ENCODE measurements at places on chromosomes 3 and 15.

DNA sequence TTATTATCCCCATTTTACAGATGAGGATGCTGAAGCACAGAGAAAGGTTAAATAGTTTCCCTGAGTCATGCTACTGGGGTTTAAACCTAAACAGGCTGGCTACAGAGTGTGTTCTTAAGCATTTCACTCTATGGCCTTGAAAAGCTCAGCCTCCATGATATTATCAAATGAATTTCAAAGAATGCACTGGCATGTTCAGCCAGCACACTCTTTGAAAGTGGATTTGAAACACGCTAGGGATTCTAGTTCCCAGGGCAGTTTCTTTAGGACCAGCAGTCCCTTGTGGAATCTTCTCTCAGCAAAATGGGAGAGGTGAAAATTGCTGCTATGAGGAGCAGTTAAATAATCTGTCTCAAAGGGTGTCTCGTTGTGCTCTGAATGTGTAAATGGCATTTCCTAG lies 213.3 kb downstream of the EPHB1 start:
- no peak for DNase-seq

DNA sequence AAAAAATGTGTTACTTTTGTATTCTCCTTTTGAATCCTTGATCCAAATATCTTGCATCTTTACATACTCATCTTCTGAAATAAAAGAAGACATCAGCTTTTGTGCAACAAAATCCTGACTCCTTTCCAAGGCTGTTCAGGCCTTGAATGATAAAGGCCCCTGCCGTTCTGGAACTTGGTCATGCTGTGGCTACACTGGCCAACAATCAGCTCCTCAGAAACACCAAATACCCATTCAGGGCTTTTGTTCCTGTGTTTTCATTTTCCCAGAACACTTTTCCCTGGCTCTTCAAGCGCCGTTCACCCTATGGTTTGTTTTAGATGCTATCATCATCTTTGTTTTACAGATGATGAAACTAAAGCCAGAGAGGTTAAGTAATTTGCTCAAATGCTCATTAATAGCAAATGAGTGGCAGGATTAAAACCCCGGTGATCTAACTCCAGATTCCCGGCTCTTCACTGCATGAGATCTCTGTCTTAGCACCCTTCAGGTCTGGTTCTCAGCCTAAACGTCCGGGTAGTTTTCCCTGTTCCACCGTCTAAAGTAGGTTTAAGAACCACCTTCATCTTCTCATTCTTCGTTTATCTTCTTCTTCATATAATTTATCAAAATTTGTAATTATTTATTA lies 58.3 kb downstream of the EPHA3 start:
- DNase-seq, result no peak

DNA sequence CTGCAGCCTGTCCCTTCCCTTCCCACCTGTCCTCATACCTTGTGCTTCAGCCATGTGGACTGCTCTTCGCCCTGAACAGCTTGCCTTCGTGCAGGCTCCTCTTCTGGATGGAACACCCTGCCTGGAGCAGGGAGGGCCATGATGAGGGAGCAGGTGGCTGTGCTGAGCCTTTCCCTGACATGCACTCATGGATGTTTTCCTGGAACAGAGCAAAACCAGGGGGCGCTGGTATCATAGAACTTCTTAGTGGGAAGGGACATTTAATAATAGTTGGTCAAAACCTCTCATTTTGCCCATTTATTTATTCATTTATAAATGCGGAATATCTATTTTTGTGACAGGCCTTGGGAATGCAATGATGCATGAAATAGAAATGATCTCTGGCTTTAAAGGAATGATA lies 149.3 kb downstream of the CACNA1D start:
- no peak for DNase-seq

- no peak for DNase-seq
These were observed 78.2 kb upstream of the RASGRP1 start for GRCh38 chr15:38642689-38643270.

- DNase-seq, result no peak
These were observed 131.8 kb upstream of the TOPAZ1 start for GRCh38 chr3:44109771-44110361.

- DNase-seq, result no peak
These were observed 163.6 kb downstream of the TUSC7 start for GRCh38 chr3:116873142-116873541.

DNA sequence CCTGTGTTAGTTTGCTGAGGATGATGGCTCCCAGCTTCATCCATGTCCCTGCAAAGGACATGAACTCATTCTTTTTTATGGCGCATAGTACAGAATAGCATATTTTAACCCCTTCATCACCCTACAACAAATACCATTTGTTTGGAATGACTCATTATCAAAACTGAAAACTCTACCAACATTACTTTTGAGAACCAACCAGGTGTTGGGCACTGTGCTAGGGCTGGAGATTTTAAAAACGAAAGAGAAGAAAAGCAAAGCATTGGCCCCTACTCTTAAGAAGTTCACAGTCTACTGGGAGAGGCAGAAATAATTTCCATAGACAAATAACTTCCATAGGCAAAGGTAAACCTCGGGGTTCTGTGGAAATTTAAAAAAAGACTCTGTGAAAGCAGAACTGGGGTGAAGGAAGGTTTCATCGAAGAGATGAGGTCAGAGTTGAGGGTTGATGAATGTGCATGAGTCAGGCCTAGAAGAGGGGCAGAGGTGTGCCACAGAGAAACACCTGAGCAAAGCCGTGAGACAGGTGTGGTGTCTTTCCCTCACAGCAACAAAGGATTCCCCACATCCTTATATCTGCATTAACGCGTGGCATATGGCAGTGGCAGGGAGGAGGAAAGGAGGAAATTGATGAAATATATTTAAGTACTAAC lies 51.0 kb downstream of the MCF2L2 start:
- no peak for DNase-seq

- no peak for DNase-seq
These were observed 219.3 kb upstream of the TTC14 start for GRCh38 chr3:180382638-180383180.

- no peak for DNase-seq
These were observed 32.9 kb downstream of the AMOTL2 start for GRCh38 chr3:134341389-134341788.

DNA sequence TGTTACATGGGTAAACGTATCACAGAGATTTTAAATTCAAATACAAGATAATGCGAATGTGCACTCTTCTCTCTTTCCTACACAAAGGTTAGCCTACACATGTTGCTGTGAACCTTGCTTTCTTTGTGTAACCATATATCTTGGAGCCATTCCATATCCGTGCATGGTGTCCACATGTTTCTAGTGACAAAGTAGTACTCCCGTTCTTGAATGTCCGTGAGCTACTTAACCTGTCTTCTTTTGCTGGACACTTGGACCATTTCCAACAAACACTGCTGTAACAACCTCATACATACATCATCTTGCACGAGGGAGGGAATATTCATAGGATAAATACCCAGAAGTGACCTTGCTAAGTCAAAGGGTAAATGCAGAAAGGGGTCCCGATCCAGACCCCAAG lies 75.0 kb downstream of the STRIT1 start:
- no peak for DNase-seq

DNA sequence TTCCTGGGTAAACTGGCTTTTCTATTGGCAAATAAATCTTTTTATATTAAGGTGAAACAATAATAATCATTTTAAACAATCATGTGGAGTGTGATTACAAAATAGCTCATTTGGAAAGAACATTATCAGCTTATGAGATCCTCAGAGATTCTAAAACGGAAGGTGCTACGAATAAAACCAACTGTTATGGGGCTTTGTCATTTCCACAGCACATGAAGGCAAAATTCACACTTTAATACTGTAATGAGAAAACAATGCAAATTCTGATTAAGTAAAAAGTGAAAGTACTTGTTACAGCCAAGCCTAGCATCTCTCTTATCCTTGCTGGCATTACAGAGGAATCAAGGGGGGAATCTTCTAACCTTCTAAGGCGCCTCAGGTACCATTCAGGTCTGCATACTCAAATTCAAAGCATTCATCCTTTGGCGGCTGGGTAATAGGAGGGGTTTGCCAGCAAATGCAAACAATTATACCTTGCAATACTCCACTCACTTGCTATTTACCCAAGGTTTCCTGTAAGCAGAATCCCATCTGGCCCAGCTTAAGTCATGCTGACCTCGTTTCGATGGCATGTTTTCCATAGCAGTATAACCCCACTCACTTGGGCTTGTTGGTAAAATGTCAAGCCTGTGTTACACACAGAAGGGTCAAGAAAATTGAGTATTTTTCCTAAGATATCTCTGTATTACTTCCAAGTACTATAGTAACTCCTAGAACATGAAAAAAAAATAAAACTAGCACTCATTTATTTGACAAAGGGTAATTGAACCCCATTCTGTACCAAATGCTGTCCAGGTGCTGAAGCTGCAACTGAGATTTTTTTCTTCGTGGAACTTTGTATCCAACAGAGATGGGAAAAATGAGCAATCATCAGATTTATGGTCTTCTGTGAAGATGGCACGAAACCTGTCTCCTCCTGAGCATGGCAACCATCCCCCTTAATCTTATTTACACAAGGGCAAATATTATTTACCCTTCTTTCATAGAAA lies 183.7 kb upstream of the LMCD1 start:
- no peak for DNase-seq

DNA sequence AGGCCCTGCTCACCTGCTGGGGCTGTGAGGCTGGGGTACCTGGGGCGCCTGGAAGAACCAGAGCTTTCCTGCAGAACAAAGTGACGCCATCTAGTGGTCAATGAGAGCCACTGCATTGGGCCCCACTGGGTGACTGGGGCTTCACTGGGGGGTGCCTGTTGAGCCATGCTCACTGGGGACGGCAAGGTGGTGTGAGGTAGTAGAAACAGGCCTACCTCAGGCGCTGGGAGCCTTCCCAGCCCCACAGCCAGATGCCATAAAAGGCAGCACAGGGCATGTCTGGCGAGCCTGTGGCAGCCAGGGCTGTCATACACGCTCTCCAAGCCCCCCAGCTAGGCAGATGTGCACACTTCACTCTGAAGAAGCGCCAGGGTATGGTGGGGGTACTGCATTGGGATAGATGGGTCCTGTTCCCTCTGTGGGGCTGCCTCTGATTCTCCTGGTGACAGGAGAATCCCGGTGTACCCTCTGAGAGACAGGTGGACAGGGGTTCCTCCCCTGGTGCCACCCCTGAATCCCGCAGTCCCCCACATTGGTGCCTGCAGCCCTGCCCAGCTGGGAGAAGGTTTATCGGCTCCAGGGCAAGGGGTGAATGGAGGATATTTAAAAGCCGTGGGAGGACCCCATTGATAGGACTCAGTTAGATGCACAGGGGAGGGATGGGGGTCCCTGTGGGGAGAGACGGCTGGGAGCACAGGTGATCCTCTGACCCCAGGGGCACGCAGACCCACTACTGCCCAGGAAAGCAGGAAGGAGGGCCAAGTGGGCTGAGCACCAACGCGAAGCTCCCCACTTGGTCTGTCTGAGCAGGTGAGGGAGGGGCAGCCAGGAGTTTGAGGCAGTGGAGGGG lies 178.8 kb downstream of the NSMCE3 start:
- no peak for DNase-seq

DNA sequence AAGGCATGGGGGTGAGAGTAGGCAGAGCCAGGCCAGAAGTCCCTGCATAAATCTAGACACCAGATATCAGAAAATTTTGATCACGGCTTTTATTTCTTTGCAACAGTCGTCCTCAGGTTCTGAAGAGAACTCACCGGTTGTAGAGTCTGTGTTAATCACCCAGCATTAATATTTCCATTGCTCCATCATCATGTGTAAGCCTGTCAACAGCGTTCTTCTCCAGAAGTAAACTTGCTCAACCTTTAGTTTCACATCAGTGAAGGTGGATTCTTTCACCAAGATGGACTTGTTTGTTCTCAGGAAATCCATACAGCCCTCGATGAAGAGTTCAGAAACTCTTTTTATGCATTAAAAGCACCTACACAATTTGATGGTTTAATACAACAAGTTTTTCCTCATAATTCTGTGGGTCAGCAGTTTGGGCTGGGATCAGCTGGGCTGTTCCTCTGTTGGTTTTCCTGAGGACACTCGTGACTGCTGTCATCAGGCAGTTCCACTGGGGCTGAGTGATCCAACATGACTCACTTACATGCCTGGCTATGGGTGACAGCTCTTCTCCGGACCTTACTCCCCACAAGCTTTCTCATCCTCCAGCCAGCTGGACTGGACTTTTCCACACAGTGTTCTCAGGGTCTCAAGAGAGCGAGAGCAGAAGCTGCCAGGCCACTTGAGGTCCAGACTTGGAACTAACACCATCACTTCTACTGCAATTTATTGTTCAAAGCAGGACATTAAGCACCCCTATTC lies 303.4 kb downstream of the ZNF621 start:
- DNase-seq, result peak; percentile 33

DNA sequence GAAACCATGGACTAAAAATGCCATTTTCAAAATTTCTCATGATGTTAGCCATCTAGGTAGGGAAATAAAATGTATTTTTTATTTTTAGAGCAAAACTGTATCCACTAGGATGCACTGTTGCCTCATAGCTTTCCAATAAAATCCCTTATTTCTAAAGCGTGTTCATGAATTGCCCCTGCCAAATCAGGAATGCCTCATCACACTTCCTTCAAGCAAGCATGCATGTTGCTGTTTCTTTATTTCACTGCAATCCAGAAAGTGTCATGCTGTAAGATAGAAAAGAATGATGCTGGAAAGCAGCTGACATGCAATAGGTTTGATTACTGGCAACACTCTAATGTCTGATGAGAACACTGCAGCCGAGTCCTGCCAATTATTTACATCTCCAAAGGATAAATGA lies 239.5 kb downstream of the CHL1 start:
- no peak for DNase-seq

GRCh38 chr3:188754267-188754666 lies 417.5 kb upstream of the TPRG1 start:
- no peak for DNase-seq

DNA sequence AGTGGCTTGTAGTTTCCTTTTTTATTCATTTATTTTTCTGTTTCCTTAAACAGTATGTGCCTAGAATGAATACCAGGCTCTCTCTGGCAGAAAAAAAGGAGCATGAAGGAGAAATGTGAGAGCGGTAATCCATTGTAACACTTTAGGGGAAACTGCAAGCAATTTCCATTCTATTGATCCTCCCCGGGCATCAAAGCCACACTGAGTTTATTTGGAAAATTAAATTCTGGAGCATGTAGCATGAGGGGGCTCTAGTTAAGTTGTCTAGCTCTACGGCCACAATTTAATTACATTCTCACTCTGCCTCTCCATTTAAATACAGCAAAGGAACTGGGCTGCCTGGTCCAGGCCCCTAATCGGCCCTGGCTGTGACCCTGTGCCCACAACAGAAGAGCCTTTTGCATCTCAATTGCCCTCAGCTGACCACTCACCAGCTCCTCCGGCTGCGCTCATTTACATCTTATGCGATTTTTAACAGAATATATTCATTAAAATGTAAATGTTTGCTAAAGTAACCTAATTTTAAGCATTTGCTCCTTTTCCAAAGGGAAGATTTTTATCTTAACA lies 72.9 kb downstream of the MEGF11 start:
- no peak for DNase-seq
